Spleen (tissue), 13 donors: ENCODE measurements at places on chromosomes 11 and 22. TPM values are rescaled to one million over a fixed set of nuclear protein-coding genes. Genes with fewer than 3 reads are reported as not detected.

DNA sequence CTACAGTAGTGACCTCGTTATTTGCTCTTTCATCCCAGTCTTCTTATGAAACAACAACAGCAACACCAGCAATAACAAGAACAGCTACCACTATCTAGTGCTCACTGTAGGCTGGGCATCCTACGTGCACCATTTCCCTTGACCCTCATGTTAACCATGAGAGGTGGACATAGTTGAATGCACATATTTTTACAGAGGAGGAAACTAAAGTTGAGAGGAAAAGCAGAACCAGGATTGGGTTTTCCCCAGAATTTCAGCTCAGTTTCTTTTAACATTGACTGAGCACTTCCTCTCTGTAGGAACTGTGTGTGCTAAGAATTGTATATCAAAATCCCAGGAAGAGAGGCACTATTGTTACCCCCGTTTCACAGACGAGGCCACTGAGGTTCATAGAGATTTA lies 39.4 kb upstream of the TSPAN18 start:
- no peak for DNase-seq

DNA sequence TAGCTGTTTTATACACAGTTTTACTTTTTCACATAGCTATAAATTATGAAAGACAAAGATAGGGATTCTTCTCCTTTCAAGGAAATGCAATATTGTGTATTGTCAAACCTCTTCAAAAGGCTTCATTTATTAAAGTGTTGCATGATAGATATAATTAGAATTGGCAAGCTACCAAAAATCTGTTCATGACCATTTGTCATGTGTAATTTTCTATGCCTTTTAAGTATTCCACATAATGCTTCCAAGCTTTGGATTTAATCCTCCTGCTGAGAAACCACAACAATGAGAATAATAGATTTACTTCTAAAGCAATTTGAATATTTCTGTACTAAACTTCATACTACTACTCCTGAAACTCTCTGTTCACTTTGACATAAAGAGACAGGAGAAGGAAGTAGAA lies 403.2 kb upstream of the CCDC179 start:
- DNase-seq: no peak

- no peak for DNase-seq
Measured at GRCh38 chr11:97454988-97455387, 1065.2 kb downstream of the JRKL start.

Gene MTMR2
- total RNA-seq: 27.4 TPM

GRCh38 chr11:109784536-109784935 lies 308.7 kb upstream of the ZC3H12C start:
- no peak for DNase-seq

GRCh38 chr11:31449040-31449439 lies 60.4 kb downstream of the IMMP1L start:
- no peak for DNase-seq

DNA sequence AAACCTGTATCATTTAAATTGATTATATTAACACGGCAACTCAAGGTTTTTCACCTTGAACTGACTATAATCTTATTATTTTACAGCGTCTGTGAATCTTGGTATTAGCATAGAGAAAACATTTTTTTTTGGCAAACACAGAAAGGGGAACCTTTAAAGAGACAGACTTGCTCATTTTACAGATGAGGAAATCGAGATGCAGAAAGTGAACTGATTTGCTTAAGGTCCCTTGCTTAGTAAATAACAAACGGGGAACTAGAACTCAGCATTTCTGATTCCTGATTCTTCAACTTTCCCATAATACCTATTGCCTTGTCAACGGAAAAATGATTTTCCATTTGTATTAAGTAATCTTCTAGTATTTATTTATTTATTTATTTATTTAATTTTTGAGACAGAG lies 33.2 kb upstream of the CECR2 start:
- DNase-seq: no peak

Gene CYTH4
- total RNA-seq: 118 TPM

Gene MIAT
- 24.8 TPM for total RNA-seq

DNA sequence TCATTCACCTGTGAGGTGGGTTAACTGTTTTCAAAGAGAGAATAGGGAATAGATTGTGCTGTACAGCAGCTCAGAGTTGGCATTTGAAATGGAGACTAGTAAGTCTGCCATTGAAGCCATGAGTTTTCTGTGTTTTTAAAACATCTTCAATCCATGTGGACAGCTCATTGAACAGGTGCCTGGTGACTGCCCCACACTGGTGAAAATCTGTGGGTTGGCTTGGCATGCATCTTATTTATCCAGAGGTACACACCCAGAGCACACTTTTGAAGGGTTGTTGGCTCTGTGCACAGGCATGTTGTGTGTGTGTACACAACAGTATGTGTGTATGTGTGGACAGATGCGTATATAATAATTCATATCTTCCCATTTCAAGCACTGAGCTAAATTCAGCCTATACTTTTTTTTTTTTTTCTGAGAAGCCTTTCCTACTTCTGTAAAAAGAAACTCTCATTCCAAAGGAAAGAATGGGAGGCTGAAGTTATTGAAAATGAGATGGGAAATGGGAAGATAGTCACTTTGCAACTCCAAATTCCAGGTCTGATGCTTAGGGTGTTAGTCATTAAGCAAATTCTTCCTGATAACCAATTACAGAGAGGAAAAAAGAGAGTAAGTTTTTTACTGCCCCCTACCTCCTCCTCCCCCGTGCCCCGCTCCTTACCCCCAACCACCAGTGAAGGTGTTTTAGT lies 7.0 kb upstream of the LYVE1 start:
- no peak for DNase-seq

Gene OR10D3
- not detected for total RNA-seq

Gene XNDC1N
- total RNA-seq: 15.2 TPM

- DNase-seq: peak; percentile 81
Measured at GRCh38 chr11:10413268-10413667, 41.8 kb upstream of the AMPD3 start.

GRCh38 chr11:132077416-132077815 lies 707.0 kb downstream of the NTM start:
- no peak for DNase-seq

Gene YPEL4
- total RNA-seq: 0.63 TPM

DNA sequence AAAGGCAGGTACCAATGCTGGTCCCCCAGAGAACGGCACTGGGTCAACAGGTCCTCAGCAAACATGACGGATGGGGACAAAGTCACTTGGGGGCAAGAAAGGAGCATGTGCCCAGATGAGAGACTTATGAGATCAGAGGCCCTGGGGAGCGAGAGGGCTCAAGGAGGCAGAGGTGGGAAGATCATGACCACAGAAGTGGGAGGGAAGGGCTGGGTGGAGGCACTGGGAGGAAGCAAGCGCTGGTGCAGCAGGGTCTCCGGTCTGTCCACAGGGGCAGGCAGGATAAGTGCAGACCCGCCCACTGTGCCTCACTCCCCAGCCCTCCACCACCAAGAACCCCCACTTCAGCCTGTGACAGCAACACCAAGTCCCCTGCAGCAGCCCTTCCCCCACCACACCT lies 10.9 kb downstream of the ELFN2 start:
- no peak for DNase-seq

DNA sequence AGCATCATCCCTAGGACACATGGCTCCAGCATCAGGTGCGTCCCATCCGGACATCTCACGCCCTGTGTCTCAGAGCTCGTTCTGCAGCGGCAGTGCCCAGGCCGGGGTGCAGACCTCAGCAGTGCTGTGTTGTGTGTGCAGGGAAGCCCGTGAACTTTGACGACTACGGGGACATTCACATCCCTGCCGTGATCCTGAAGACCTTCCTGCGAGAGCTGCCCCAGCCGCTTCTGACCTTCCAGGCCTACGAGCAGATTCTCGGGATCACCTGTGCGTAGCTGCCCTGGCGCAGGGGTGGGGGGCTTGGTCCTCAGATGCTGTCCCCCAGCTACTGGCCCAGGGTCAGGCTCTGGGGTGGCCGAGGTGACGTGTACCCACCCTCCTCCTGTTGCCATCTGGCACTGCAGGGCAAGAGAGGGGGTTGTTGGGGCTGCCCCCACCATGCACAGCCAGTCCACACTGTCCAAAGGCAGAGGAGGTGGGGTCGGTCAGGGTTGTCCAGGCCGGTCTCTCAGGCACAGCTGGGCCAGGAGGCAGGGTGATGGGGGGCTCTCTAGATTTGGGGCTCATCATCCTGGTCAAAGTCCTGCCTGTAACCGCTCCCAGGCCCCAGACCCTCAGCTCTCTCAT lies 96.5 kb downstream of the ARHGAP8 start:
- DNase-seq: no peak

- DNase-seq: no peak
Measured at GRCh38 chr11:40274017-40274416, 1185.4 kb downstream of the LRRC4C start.

Gene OR51B2
- total RNA-seq: not detected

Gene PATE4
- total RNA-seq: not detected

DNA sequence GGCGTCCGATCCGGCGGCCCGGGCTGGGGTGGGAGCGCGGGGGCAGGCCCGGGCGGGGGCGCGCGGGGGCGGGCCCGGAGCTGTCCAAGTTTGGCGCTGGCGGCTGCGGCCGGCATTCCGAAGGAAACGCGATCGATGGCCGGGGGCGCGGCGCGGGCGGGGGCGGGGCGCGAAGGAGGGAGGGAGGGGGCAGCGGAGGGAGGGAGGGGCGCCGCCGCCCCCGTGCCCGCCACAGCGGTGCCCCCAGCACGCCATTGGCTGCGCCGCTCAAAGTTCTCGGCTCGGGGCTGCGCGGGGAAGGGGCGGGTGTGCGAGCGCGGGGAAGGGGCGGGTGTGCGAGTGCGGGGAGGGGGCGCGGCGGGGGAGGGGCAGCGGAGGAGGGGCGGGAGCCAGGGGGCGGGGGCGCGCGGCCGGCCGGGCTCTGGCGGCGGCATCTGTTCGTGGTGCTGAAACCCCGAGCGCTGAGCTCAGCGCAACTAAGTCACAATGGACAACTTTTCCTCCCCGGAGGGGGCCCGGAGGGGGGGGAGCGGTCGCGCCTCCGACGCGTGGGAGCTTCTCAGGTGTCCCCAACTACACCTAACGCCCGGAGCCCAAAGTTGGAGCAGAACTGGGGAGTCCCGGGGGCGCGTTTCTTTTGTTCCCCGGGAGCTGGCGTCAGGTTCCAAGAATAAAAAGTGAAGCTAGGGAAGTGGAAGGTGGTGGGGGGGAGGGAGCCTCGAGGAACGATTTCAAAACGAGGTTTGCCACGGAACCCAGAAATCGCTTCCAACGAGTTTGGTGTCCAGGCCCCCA lies 2.2 kb downstream of the PHF21B start:
- DNase-seq: no peak

DNA sequence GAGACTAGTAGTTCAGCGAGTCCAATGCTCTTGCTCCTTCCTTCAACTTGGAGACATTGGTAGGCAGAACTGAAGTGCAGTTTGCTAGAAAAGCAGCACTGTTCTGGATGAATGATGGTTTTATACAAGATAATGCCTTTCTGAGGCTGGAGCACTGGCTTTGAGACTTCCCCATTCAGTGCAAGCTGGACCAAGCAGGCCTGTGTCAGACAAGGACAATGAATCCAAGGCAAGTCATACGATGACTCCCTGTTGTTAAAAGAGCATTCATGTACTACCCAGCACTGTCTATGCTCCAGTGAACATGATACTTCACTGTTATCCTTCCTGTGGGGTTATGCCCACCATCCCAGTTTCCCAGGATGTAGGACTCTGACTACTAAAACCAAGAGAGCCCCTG lies 242.3 kb upstream of the RAG2 start:
- DNase-seq: no peak

GRCh38 chr11:12512826-12513395 lies 135.5 kb downstream of the PARVA start:
- no peak for DNase-seq

- DNase-seq: peak; percentile 81
Measured at GRCh38 chr11:44570411-44571155, 5.1 kb downstream of the CD82 start.

- no peak for DNase-seq
Measured at GRCh38 chr11:123325533-123325932, 104.5 kb upstream of the GRAMD1B start.
